ENCODE measurements at places on chromosomes 12 and 14.

GRCh38 chr12:14394317-14395073 lies 29.0 kb downstream of the ATF7IP start:
- DNase-seq = no peak

DNA sequence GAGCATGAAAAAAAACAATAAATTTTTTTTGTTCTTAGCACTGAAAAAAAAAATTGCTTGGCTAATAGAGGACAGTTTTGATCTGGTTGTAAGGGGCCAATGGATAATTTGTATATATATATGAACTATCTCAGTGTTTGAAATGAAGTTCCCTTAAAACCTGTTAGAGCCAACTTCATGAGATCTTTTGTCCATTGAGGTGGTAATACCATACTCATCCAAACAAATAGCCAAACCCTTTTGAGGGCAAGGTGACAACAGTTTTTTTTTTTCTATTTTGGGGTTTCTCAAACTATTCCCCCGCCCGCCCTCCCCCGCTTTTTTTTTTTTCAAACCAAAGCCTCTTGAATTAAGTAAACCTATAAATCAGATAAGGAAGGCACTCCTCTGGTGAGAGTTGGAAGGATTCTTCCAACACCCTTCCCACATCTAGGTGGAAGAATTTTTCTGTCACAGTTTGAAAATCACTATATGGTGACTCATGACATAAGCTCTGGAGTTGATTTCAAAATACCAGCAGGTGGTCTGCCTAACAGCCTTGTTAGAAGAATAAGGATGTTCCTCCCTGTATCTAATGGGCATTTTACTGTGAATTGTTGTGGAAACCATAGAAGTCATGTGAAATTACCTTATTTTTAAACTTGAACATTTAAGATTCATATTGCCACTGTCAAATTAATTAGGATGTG lies 10.2 kb downstream of the ARHGAP5 start:
- no peak for DNase-seq

DNA sequence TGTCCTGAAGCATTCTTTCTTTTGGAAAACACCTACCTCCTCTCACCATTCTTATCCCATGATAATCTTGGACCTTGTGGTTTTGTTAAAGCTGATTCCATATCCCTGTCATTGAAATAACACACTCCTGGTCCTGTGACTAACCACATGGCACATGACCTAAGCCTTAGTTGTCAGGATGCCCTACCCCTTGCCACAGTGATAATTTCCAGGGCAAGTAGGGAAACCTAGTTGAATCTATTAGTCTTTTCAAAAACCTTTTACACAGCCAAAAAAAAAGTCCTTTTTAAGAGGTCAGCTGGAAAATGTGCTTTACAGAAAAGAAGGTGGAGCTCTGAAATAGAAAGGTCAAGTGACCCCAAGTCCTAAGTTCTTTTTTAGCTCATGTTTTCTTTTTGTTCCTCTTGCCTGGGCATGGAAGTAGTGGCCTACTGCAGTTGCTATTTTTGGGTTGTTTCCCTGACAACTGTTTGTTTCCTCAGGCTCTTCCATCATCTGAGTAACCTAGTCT lies 608.4 kb downstream of the LRFN5 start:
- no peak for DNase-seq

GRCh38 chr12:120540445-120540844 lies 6.3 kb downstream of the RNF10 start:
- no peak for DNase-seq

DNA sequence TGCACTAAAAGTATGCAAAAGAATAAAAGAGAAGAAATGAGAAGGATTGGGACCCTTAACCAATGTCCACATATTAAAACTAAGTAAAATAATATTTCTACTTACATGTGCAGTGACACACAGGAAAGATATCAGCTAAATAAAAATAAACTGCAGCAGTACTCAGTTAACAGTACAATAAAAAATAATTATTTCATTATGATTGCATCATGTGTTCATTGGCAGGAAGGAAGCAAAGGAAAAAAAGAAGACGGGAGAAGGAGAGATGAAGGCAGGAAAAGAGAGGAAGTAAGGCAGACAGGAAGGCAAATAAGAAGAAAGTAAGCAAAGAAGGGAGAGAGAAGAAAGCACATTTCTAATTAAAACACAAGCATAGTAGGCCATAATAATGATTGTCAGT lies 33.0 kb downstream of the RASSF9 start:
- no peak for DNase-seq

DNA sequence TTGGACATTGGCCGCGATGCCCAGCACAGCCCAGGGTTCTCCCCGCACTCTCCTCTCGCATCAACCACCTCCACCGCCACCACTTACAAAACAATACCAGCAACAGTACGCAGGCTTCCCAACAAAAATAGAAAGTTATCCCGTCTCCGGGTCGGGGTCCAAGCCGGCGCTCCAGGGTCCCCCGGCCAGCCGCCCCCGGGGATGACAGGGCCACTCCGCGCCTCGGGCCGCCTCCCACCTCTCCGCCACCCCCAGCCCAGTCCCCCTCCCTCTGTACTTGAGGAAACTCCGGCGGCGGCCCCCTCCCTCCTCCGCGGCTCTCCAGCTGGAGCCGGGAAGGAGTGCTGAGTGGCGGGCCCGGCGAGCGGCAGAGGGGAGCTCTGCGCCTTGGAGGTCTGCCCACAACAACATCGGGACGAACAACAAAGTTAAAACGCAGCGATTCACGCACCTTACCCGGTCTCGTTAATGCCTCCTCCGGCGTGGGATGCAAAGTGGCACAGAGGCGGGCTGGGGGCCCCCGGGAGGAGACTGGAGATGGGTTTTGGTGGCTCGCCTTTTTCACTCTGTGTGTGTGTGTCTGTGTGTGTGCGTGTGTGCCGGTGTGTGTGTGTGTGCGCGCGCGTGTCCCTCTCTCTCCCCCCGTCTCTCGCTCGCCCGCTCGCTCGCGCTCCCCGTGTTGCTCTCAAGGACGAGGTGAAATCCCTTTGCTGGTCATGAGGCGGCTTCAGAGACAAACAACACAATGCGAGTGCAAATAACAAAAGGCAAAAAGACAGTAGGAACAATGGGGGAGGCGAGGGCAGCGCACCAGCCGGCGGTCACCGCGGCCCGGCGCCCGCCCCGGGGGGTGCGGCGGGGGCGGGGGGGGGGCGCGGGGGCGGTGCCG lies 386.8 kb downstream of the BCAT1 start:
- DNase-seq = peak; percentile 27

DNA sequence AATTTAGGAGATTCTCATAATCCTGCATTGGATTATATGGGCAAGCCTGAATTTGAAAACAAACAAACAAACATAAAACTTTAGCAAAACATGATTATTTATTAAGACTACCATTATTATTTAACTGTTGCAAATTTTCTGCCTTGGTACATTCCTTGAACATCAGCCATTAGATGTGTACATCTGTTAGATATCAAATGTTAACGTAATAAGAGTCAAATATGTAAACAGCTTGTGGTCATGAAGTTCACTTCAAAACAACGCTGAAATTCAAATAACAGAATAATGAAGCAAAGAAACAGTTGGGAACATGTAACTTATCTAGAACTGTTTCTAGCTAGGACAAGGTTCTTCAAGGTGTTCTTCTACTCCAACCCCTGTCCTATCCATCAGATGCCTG lies 14.3 kb upstream of the TMX1 start:
- DNase-seq = no peak

- DNase-seq = no peak
Measured at GRCh38 chr14:31291210-31291609, 83.6 kb upstream of the HECTD1 start.

DNA sequence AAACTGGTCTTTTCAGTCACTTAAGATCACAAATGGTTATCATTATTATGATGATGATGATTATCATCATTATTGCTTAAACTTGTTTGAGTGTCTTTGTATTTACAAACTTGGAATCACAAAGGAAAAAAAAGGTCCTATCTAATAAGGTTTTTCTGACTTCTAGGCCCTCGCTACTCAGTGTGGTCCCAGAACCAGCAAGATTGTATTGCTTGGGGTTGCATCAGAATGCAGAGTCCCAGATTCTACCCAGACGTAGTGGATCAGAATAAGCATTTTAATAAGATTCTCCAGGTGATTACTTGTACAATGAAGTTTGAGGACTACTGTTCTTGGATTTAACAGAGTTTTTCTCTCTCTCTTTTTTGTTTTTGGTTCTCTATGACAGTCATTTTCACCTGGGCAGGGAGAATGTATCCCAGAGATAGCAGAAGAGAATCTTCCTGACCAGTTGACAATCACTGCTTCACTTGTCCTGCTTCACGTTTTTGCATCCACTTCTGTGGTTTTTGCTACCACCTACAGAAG lies 29.3 kb upstream of the PPP1R12A start:
- DNase-seq = no peak

Measured in activated T-cell treated with anti-CD3 and anti-CD28 coated beads, Interleukin-2, amount 50 U/mL, for 48 hours (primary cell).